ENCODE measurements at places on chromosomes 2 and 18. TPM values are rescaled to one million over a fixed set of nuclear protein-coding genes. Genes with fewer than 3 reads are reported as not detected.

GRCh38 chr18:9919564-9920232 is 5.9 kb downstream of the VAPA start:
- DNase-seq: no peak

POTEI gene
- total RNA-seq: not detected

DNA sequence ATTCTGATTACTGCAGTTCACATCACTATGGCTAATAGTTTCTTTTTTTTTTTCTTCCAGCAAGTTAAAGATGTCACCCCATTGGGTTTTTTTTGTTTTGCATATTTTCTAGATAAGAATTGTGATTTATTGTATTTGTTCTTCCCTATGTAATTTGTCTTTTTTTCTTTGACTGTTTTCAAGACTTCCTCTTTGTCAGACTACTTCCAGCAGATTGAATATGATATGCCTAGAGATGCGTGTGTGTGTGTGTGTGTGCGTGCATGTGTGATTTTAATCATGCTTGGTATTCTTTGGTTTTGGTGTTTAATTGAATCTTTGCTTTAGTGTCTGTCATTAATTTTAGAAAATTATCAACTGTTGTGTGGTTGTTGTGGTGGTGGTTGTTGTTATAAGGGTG is 166.7 kb upstream of the SLC39A10 start:
- no peak for DNase-seq

SPATA3 gene
- not detected for total RNA-seq

OXER1 gene
- 0.52 TPM for total RNA-seq

- no peak for DNase-seq
Measured at GRCh38 chr18:3223356-3223755, 3.6 kb upstream of the MYOM1 start.

Data from LHCN-M2 (cell line).